ENCODE measurements at places on chromosomes 7 and 10. TPM values are rescaled to one million over a fixed set of nuclear protein-coding genes. Genes with fewer than 3 reads are reported as not detected.

GRCh38 chr10:49408519-49409306 lies 12.8 kb upstream of the DRGX start:
- no peak for DNase-seq

DNA sequence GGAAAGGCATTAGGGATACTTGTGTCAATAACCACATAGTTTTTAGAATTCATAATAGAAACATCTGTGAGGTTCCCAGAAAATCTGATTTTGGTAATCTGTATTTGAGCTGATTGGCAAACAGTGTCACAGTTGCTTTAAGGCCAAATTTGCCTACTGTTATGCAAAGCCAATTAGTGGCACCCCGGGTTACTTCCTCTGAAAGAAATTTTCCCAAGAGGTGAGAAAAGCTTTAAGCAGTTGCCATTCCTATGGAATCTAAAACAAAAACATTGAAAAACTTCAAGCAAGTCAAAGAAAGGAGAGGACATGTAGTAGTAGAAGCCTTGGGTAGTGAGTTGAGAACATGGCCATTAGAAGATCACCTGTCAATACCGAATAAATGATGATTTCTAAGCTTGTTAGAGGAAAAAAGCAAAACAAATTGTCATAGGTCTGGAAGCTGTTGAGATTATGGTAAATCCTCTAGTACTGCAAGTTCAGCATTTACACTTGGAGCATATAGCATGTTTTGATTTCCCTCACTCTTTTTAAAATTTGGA lies 176.8 kb downstream of the TWIST1 start:
- DNase-seq: no peak

- no peak for DNase-seq
These were observed 177.6 kb upstream of the HDAC9 start for GRCh38 chr7:18317941-18318340.

Gene C10orf62
- not detected for total RNA-seq

DNA sequence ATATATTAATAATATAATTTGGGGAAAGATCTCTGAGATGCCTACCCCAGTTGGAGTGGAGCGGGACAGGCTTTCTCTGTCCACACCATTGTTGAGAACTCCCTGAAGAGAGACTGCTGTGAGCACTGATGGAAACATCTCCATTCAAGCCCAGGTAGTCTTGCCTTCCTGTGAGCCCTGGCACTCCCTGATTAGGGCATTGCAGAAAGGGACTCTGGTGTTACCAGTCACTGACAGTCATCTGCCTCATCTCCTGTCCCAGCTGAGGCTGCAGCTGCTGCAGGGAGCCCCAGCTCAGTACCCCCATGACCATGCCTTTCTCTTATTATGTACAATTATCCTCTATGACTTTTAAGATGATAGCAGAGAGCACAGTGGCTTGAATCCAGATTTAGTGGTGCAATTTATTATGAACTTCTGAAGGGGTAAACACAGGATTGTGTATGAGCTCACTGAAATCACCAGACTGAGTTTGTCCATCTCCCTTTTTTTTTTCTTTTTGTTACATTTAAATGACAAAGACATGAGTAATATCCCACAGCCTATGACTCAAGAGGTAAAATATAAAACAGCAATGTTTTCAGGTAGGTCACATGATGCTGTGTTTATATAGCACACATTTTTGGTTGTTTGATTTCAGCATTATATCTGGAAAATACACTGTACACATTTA lies 236.9 kb downstream of the SLC25A13 start:
- DNase-seq: no peak

Data from osteocyte (in vitro differentiated cells).